ENCODE measurements at places on chromosomes 2 and 18.

DNA sequence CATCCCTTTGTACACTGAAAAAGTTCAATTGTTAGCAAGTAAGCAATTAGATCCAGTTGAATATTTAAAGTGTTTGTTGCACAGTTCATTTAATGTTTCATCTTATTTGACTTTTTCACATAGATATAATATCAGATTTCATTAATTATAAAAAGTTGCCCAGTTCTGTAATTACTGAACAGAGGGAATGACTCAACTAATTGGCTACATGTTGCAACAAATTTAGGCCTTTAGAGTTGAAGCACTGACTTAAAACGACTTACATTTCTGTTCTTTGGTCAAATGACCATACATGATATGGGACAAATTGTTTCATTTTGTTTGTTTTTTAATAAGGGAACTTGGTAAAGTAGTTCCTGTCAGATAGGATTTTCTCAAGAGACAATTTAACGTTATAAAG lies 68.5 kb upstream of the FAM117B start:
- DNase-seq, result no peak

- DNase-seq, result no peak
These were observed 1285.9 kb upstream of the CELF4 start for GRCh38 chr18:38851526-38851925.

DNA sequence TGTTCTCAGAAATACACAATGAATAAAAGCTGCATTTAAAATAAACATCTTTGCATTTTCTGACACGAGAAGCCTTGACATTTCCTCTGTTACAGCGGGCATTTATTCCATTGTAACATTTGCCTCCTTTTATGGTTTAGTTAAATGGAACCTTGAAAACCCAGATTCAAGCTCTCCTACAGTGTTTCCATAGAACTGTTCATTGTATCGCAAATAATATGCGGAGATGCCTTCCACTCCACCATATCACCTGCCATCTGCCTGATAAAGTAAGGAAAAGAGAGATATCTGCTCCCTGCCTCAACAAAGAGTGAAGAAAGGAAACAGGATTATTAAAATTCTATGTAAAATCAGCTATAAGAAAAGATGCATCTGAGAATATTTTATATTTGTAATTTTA lies 69.8 kb downstream of the CDH19 start:
- no peak for DNase-seq

DNA sequence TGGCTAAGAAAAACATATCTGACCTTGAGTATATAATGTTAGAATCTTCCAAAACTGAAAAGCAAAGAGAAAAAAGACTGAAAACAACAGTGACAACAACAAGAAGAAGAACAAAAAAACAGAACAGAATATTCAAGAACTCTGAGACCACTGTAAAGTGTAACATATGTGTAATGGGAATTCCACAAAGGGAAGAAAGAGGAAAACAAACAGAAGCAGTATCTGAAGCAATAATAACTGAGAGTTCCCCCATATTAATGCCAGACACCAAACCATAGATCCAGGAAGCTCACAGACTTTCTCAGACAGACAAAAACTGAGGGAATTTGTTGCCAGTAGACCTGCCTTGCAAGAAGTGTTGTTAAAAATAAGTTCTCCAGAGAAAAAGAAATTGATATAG lies 58.9 kb downstream of the TXNL1 start:
- DNase-seq, result no peak

GRCh38 chr18:55647331-55647730 lies 59.3 kb upstream of the TCF4 start:
- no peak for DNase-seq

- no peak for DNase-seq
These were observed 190.1 kb downstream of the ZNF385B start for GRCh38 chr2:179671043-179671981.

DNA sequence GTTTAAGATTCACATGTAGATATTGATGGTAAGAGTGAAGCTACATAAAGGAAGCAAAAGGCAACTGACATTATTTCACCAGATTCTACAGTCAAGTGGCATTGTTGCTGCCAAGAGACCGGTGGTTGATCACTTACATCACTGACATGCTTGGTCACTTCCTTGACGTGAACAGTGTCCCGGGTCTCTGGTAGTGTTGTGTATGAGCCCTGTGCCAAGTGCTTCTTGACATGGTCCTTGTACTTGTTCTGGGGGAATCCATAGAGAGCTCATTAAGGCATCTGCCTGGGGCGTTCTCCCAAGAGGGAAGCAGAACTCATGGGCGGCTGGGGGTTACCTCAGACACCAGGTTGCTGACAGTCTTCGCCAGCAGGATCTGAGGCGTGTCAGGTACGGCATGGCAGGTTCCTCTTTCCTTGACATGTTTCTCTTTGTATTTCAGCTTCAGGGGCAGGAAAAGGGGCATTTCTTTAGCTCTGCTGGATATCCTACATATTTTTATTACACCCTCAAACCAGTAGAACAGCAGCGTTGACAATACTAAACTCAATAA lies 116.2 kb downstream of the RIF1 start:
- peak; percentile 35 for DNase-seq

DNA sequence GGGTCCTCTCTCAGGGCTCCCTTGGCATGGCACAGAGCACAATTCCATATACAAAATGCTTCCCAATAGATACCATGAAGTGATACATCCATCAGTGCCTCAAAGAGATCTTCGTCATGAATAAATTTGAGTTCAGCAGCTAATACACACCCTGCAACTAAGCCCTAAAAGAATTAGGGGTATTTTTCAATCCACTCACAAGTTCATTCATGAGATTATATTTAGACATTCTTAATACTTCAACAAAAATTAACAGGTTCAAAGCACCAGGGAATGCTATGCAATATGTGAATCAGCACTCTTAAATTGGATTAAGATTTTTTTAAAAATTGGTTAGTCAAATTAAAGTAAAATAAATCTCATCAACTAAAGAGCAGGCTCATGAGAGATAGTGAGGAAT lies 79.7 kb downstream of the PID1 start:
- no peak for DNase-seq

DNA sequence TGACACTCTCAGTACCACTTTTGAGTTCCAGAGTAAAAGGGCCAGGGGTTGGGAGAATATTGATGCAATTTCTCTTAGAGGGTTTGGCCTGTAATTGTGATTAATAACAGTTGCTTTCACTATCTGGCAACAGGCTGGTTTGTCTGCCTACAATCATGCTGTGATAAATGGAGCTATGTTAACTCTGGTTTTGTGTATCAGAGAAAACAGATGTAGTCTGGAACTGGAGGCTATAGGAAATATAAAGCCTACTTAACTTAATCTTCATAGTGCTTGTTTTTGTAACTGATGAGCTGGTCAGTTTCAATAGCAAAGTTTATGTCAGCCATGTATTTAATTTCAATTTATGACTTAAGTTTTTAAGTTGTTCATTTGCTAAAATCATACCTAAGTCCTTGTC lies 138.0 kb downstream of the AGPS start:
- no peak for DNase-seq

DNA sequence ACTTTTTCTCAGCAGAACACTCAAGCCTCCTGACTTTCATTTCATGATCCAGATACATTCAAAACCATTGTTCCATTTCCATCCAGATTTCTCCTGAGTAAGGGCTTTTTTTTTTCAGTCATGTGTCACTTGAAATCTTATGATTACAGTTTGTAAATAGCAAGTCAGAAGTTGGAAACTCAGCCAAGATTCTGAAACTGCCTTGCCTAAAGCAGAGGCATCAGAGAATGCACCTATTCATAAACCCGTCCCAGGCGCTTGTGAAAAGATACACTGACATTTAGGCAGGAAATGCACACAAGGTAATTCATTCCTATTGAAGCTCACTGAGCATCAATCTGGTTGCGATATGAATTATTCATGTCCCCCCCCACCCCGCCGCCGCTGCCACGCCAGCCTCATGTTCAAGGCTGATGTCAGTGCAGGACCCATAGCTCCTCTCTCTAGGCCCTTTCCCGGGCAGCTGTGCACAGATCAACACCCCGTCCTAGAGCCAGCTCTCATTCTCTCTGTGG lies 30.4 kb upstream of the MGAT4A start:
- no peak for DNase-seq

GRCh38 chr2:55923091-55923981 lies at the start of gene EFEMP1:
Gene EFEMP1 (minus strand): TSS chr2:55923782. CDS start chr2:55922440, 1,342 bp downstream.
- no peak for DNase-seq

- DNase-seq, result no peak
These were observed 1566.6 kb upstream of the SLC39A10 start for GRCh38 chr2:194090251-194090905.

DNA sequence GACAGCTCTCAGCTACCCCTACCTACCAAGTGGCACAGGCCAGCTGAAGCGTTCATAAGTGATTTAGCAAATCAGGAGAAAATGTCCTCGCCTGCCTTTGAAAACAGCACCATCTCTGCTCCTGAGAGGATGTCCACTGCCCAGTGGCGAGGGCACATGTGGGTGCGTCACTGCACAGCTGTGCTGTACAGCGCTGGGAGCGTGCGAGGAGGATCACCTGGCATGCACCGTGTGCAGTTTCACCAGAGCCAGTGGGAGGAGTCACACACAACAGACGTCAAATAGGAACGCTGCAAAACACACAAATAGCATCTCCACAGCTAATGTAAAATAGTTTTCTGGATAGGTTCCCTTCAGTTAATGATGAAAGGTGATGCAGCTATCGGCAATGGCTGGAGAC lies 154.1 kb downstream of the HDAC4 start:
- DNase-seq, result no peak

- no peak for DNase-seq
These were observed 67.1 kb downstream of the RAB31 start for GRCh38 chr18:9775178-9775577.

DNA sequence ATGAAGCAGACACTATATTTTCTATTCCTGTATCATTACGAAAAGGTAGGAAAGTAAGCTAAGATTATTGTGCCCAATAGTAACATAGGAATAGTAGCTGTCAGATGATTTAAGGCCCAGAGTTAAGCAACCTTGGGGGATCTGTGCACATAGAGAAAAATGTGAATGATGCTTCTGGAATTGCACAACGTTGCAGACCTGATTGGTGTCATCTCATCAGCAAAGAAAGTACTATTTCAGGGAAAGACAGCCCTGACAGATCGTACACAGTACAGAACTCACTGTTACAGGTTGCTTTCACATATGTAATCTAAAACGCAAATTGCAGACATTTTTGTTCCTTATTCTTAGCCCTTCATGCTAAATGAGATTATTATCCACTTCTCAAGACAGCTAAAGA lies 535.9 kb downstream of the TRIB2 start:
- DNase-seq, result no peak

DNA sequence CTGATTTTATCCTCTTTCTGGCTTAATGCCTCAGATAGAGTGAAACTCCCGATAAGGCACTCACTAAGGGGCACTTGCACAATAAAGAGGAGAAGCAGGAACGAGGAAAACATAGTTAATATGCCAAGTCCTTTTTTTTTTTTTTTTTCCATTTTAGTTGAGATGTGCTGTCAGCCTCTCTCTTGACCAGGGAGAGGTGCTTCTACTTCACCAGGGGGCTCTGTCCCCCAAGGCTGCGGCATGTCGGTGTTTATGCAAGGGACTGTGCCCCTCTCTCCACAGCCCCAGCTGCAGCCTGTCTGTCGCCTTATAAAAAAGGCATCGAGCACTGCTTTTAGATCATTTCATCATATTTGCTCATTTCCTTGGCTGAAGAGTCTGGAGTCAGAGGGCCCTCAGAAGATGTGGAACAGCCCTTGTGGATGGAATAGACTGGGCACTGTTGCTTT lies 178.1 kb downstream of the SLC8A1 start:
- DNase-seq, result no peak

GRCh38 chr2:53568469-53568868 lies 199.1 kb upstream of the CHAC2 start:
- no peak for DNase-seq

DNA sequence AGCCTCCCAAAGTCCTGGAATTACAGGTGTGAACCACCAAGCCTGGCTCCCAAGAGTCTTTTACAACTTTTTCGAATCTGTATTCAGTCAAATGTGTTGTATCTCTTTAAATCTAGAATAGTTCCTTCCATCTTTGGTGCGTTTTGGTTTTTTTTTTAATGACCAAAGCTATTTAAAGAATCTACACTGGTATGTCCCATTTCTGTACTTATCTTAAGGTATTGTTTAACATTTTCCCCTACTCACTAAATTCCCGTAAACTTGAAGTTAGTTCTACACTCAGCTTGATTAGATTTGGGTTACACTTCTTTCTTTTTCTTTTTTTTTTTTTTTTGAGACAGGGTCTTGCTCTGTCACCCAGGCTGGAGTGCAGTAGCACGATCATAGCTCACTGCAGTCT lies 63.8 kb downstream of the TMEM237 start:
- DNase-seq, result no peak

DNA sequence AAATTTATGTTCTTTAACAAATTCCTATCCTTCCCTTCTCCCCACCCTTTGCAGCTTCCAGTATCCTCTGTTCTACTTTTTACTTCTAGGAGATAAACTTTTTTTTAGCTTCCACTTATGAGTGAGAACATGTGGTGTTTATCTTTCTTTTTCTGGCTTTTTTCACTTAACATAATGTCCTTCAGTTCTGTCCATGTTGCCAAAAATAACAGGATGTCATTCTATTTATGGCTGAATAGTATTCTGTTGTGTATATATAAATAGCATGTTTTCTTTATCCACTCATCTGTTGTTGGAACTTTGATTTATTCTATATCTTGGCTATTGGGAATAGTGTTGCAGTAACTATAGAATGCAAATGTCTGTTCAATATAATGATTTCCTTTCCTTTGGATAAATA lies 1191.2 kb downstream of the CNTNAP5 start:
- no peak for DNase-seq

- no peak for DNase-seq
These were observed 167.2 kb downstream of the TRIB2 start for GRCh38 chr2:12883906-12884305.

DNA sequence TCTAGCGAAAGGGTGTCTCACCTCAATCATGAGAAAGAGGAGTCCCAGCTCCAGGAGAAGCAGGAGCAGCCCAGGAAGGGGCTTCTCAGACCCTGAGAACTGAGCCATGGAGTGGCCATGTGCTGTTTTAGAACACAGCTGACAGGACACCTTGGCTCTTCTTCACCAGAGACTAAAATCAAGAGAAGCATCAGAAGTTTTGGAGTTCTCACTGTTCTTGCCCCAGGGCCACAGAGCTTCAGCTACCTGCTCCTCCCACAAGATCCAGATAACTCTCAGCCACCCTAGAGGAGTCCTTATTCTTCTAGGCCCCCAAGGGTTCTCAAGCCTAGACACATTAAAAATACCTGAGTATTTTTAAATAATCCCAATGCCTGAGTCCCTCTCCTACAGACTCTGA lies 99.6 kb upstream of the ATP8B1 start:
- no peak for DNase-seq

DNA sequence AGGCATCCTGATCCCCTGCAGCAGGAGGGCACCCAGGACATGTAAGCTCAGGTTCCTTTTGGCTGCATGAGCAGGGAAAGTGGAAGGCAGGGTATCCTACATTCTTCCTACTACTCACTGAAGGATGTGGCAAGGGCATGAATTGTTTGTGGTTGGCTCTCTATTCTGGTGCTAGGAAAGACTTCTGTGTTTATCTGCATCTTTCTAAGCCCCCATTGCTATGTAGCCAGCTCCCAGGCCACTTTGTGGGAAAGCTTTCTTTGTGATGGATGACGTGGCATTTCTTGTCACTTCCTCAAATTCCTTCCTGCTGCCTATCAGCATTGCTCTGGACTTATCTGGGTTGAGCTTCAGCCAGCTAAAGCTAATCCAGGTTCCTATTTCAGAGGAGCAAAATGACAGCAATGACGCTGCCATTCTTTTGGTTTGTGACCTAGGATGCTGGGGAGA lies 46.2 kb downstream of the MEIS1 start:
- DNase-seq, result no peak
